ENCODE measurements at places on chromosomes 13 and 19.

DNA sequence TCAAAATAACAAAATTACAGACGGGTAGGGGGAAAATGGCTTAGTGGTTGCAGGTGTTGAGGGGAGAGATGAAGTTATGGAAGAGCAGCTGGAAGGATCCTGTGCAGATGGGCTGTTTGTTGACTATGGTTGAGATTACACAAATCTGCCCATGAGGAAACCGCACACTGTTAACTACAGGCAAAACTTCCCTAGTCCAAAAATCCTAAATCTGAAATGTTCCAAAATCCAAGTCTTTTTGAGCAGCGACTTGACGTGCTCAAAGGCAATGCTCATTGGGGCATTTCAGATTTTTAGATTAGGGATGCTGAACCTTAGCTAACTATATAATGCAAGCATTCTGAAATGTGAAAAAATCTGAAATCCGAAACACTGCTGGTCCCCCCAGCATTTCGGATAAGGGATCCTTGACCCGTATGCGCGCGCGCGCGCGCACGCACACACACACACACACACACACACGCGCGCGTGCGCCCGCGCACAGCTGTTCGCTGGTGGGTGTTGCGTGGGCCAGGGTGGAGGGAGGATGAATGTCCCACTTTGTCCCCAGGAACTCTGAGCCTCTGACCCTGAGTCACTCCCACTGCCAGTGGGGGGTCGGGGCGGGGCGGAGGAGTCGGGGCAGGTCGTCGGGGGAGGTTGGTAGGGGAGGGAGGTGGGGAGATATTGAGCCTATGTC is 6.8 kb downstream of the F2RL3 start:
- DNase-seq, result no peak

GRCh38 chr19:47762615-47763308 is 15.7 kb upstream of the SELENOW start:
- DNase-seq, result no peak

DNA sequence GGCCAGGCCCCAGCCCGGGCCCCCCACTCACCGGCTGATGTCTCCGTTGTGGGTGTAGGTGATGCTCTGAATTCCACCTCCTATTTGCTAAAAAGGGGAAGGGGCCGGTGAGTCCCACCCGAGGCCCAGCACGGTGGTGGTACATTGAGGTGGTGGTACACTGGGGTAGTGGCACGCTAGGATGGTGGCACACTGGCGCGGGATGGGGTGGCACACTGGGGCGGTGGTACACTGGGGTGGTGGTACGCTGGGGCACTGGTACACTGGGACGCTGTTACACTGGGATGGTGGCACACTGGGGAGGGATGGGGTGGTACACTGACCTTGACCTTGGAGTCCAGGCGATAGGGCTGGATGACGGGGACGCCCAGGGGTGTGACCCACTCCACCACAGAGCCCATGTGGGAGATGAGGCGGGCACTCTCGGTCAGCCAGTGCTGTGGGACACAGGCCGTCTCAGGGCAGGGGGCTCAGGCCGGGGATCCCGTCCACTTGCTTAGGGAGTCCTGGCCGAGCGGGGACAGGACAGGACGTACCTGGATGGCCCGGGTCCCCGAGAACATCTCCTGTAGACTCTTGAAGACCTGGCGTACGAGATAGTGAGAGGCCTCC is 14.6 kb downstream of the POLRMT start:
- no peak for DNase-seq

DNA sequence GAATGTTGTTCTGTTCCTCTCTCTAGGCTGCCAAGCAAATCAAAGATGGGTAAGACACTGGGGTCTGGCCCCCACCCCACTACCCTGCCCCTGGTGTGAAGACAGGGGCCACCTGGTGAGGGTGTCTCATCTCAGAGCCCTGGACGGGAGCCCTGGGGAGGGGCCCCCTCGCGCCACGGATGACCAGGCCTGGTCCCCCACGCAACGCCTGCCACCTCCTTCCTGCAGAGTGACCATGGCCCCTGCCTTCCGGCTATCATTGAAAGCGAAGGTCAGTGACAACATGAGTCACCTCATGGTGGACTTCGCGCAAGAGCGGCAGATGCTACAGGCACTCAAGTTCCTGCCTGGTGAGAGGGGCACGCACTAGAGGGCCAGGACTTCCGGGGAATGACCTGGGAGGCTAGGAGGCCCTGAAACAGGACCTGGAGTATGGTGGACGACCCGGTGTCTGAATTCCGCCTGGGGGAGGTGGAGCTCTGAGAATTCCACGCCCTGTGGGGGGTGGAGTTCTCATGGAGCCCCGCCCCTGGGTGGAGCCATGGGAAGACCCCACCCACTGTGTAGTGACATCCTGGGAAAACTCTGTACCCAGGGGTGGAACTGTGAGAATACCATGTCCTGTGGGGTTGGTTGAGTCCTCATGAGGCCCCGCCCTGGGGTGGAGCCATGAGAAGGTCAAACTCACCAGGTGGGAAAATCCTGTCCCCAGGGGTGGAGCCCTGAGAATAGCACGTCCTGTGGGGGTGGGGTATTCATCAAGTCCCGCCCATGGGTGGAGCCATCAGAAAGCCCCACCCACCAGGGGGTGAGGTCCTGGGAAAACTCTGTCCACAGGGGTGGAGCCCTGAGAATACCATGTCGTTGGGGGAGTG is 6.1 kb downstream of the FSD1 start:
- DNase-seq, result no peak

GRCh38 chr19:41872775-41873647 is 4.1 kb upstream of the CD79A start:
- DNase-seq, result peak; percentile 50

- no peak for DNase-seq
Observed at GRCh38 chr19:41933693-41934426, 5.6 kb upstream of the ERFL start.

- no peak for DNase-seq
Observed at GRCh38 chr13:79987761-79988160, 353.2 kb downstream of the SPRY2 start.

DNA sequence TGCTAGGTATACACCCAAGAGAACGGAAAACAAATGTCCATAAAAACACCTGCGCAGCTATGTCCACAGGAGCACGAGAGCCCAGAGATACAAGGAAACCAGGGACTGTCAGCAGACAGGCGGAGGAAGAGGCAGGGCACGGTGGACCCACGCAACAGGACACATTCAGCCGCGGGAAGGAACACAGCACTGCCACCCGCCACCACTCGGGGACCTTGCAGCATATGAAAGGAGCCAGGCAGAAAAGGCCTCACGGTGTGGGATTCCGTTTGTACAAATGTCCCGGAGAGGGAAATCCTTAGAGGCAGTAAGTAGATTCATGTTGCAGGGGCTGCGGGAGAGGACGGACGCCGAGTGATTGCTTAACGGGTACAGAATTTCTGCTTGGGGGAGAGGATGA is 7.8 kb downstream of the HSPBP1 start:
- no peak for DNase-seq

DNA sequence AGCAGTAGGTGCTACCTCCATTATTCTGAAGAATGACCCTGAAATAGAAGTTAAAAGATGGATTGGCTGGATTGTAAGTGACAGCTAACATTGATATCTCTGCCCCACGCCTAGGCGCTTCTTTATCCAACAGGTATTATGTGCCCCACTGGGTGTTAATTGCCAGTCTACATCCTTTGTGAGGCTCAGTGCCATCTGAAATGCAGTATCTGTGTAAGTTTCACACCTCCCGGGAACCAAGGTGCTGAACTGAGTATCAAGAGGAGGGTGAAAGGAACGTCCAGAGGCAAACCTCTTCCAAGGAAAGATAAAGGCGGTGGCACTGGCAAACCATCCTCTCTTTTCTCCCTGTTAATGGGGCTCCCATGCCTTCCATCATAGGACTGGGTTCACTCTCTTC is 181.1 kb upstream of the UBL3 start:
- no peak for DNase-seq

- no peak for DNase-seq
Observed at GRCh38 chr13:113756441-113757097, 2.5 kb upstream of the TMEM255B start.

DNA sequence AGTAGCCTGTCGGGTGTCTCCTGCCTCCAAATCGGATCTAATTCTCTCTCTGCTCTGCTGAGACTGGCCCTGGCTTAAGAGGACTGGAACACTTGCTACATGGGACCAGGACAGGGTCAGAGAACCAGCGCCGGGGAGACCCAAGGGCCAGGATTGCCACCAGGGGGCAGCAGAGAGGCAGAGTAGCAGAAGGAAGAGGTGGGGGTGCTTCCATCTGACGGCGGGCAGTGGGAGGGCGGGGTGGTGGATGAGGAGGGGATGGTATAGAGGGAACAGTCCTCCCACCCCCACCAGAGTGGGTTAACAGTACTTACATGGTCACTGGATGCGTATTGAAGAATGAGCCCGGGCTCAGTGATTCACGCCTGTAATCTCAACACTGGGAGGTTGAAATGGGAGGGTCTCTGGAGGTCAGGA is 11.9 kb downstream of the SELENOW start:
- DNase-seq, result peak; percentile 81
